Aorta (tissue), 5 donors: ENCODE measurements at places on chromosomes 5 and 9.

DNA sequence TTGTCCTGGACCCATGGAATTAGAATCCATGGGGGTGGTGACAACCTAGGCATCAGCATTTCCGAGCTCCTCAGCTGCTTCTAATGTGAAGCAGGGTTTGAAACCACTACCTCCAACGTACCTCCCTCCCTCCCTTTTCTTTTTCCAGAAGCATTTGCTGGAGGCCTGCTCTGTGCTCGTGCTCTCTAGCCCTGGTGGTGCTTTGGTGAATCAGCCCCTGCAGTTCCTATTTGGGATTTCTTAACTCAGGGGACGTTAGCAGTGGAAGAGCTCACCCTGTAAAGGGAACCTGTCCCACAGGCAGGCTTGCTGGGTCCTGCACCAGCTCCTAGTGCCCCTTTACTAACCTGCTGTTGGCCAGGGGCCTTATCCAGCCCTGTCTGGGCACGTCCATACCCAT lies 55.0 kb downstream of the NSG2 start:
- DNase-seq, result no peak

GRCh38 chr5:83430130-83431010 lies 41.2 kb upstream of the VCAN start:
- peak; percentile 57 for DNase-seq

DNA sequence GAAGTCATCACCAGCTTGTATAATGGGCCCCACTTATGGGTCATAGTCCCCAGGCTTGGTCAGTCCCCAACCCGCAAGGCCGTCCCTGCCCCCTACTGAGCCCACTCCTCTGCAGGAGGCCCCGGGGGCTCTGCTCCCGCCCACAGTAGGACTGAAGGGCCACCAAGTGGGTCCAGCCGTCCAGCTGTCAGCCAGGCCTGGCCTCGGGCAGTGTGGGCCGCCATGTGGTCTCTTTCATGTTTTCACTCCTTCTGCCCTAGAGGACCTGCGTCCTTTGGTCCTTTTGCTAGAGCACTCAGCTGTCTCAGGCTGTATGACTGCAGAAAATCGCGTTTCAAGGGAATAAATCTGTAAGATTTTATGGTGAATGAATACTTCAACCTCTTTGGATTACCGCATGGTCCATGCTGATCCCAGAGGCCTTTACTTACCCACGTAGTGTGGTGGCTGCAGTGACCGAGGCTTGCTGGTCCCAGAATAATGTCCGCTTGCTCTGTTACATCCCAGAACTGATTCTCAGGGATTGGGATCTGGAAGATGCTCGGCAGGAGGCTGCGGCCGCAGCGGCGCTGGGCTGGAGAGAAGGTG lies 105.7 kb upstream of the FAM120A start:
- DNase-seq, result no peak

DNA sequence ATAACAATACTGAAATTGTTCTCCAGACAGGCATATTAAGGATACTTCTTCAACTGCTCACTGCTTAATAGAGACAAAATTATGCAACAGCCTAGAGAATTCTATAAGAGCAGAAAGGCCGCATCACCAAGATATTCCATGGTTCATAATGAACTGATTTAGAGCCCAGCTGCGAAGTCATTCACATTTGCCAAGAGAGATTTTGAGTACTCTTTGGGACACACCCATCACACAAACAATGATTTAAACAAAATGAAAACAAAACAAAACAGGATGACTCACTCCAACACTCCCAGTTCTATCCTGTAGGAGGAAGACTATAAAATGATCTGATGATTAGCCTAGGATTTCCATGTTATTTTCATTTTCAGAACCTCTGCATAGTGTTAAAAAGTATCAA lies 145.7 kb upstream of the GNA14 start:
- DNase-seq, result no peak
